ENCODE measurements at places on chromosomes 12 and 14. TPM values are rescaled to one million over a fixed set of nuclear protein-coding genes. Genes with fewer than 3 reads are reported as not detected.

DNA sequence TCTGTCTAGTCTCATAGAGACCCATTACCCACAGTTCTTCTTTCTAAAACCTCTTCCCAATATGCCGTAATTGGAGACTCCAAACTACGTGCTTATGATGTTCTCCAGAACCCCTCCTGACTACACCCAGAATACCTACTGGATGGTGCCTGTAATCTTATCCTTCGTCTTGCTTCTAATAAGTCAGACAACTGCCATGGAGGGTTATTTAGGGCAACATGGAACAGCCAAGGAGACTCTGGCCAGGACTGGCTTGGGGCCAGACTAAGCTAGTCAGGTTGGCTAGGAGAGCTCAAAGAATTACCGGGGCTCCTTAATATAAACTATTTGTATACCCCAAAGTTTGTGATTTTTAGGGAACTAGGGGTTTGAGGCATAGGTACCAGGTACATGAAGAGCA lies 6.8 kb downstream of the PFKM start:
- no peak for DNase-seq
- H3K27ac ChIP-seq: no peak overlapping the region
- peaks cover 32% of the 10 kb centered on the region for H3K36me3 ChIP-seq
- H3K4me1 ChIP-seq: peaks cover 9% of the 10 kb centered on the region
- H3K4me3 ChIP-seq: no peak overlapping the region

DNA sequence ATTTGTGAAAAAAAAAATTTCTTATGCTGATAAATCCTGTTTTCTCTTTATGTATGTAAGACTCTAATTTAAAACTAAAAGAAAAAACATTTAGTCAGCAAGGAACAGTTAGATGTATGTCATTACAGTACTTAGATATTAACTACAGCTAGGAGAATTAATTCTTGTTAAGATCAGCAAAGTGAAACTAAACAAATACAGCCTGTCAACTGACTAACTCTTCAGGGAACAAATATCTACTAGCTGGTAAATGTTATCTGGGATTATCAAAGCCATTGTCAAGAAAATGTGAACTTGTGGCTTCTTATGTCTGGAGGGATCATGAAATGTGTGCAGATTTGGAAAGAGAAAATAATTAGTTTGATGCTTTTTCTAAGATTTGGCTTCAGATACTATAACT lies 27.5 kb downstream of the MGAT4C start:
- DNase-seq: no peak
- H3K4me3 ChIP-seq: no peak overlapping the region
- H3K27ac ChIP-seq: no peak overlapping the region
- H3K36me3 ChIP-seq: no peaks in the 10 kb centered on the region
- H3K4me1 ChIP-seq: no peaks in the 10 kb centered on the region
- H3K27me3 ChIP-seq: no peaks in the 10 kb centered on the region

GRCh38 chr12:131962069-131962468 lies 12.3 kb downstream of the EP400 start:
- no peak overlapping the region for H3K27ac ChIP-seq
- H3K4me3 ChIP-seq: no peak overlapping the region
- H3K36me3 ChIP-seq: peaks cover 17% of the 10 kb centered on the region
- peaks cover 46% of the 10 kb centered on the region for H3K4me1 ChIP-seq
- DNase-seq: no peak

- no peak overlapping the region for H3K4me3 ChIP-seq
- peak; percentile 36 for DNase-seq
- H3K27ac ChIP-seq: no peak overlapping the region
- H3K36me3 ChIP-seq: no peaks in the 10 kb centered on the region
- peaks cover 3% of the 10 kb centered on the region for H3K27me3 ChIP-seq
- H3K4me1 ChIP-seq: no peaks in the 10 kb centered on the region
Measured at GRCh38 chr12:102816816-102817434, 100.1 kb downstream of the PAH start.

- H3K36me3 ChIP-seq: no peaks in the 10 kb centered on the region
- H3K27me3 ChIP-seq: no peaks in the 10 kb centered on the region
- no peaks in the 10 kb centered on the region for H3K4me1 ChIP-seq
Measured at GRCh38 chr14:79680087-79680486, 531.2 kb downstream of the DIO2 start.

DNA sequence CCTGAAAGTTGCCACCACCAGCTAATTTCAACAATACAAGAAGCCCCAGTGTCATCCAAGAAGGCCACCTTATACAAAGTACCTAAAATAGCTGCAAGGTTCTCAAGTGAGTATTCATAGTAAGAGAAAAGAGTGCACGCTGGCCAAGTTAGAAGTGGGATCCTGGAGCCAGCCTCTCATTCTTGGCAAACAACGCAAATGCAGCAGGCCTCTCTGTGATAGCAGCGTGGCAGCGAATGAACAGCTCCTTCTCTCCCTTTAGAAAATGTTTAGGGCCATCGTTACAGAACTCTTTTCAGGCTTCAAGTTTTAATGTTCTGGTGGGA lies 78.0 kb upstream of the IFNG-AS1 start:
- H3K36me3 ChIP-seq: peaks cover 11% of the 10 kb centered on the region
- DNase-seq: no peak
- peaks cover 1% of the 10 kb centered on the region for H3K27me3 ChIP-seq

DNA sequence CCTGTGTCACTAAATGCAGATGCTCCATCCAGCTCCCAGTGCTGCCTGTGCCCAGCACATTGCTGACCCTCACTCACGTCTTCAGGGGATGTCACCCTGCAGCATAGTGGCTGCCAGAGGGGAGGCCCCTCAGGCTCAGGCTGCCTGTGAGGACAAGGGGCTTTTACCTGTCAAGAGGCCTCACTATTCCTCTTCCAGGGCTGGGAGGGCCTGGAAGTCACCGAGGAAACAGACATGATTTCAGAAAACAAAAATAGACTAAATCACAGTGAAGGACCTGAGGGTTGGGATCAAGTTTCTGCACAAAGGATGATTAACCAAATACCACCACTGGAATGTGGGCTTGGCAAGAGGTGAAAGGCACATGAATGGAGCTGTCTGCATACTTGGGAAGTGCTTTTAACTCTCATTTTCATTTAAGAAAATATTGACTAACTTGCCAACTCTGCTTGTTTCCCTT lies 1202.3 kb downstream of the BCL11B start:
- H3K27ac ChIP-seq: no peak overlapping the region
- no peak overlapping the region for H3K4me3 ChIP-seq
- peak; percentile 0 for DNase-seq
- H3K27me3 ChIP-seq: no peaks in the 10 kb centered on the region
- H3K36me3 ChIP-seq: peaks cover 4% of the 10 kb centered on the region
- no peaks in the 10 kb centered on the region for H3K4me1 ChIP-seq

DNA sequence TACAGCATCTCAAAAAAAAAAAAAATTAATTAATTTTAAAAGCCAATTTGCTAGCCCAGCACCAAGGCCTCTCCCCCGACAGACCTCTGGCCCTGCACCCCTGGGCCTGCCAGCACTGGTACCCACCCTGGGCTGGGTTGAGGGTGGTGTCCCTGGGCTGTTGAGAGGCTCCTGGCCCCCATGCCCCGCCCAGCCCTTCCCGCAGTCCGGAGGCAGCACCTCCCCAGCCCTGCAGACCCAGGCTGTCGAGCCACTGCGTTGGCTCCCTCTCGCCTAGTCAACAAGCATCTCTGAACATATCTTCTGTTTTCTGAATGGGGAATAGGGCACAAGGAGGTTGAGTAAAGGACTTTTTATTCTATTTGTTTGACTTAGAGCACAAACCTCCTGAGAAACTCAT lies 87.1 kb downstream of the FBXL14 start:
- peaks cover 4% of the 10 kb centered on the region for H3K36me3 ChIP-seq
- no peak overlapping the region for H3K27ac ChIP-seq
- no peaks in the 10 kb centered on the region for H3K27me3 ChIP-seq
- peaks cover 6% of the 10 kb centered on the region for H3K4me1 ChIP-seq
- DNase-seq: no peak

DNA sequence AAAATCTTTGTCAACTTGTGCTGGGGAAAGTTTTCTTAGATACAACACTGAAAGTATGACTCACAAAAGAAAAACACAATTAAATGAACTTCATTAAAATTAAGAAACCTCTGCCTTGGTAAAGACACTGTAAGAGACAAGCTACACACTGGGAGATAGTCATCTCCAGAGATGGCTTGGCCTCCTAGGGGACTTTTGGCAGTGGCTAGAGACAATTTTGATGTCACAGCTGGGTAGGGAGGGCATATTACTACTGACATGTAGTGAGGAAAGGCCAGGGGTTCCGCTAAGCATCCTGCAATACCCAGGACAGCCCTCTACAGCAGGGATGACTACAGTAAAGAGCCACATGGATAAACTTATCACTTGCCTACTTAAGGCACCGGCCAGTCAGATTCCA lies 8.7 kb upstream of the RNASE4 start:
- H3K4me3 ChIP-seq: no peak overlapping the region
- H3K27me3 ChIP-seq: peaks cover 2% of the 10 kb centered on the region
- no peaks in the 10 kb centered on the region for H3K36me3 ChIP-seq
- no peak for DNase-seq
- peaks cover 6% of the 10 kb centered on the region for H3K4me1 ChIP-seq

Gene COX6A1
- total RNA-seq: 377 TPM

Gene SLC6A12
- not detected for total RNA-seq

Gene SOAT2
- total RNA-seq: 0.21 TPM

All from HFFc6 (cell line).